ENCODE measurements at places on chromosomes 16 and 17. TPM values are rescaled to one million over a fixed set of nuclear protein-coding genes. Genes with fewer than 3 reads are reported as not detected.

DNA sequence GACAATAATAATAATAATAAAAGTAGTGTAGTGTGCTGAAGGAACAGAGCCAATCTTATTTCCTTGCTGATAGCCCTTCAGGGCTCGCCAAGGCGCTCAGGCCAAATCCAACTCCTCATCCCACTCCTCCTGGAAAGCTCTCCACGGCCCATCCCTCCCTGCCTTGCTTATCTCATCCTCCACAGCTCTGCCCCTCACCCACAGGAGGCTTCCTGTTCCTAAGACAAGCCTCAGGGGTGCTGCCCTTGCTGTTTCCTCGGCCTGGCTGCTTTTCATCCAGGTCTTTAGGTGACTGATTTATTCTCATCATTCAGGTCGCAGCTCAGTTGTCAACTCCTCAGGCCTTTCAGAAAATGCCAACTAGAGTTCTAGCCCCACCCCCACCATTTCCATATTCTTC lies 11.2 kb downstream of the GTF3C1 start:
- no peak overlapping the region for H3K27ac ChIP-seq
- peak; percentile 24 for DNase-seq
- peaks cover 67% of the 10 kb centered on the region for H3K36me3 ChIP-seq
- H3K27me3 ChIP-seq = no peaks in the 10 kb centered on the region
- H3K4me1 ChIP-seq = peaks cover 6% of the 10 kb centered on the region

GRCh38 chr16:50967827-50968612 lies 183.1 kb downstream of the SALL1 start:
- H3K36me3 ChIP-seq = no peaks in the 10 kb centered on the region
- no peak overlapping the region for H3K27ac ChIP-seq
- no peaks in the 10 kb centered on the region for H3K27me3 ChIP-seq
- DNase-seq = no peak
- no peak overlapping the region for H3K4me3 ChIP-seq

GRCh38 chr16:48632137-48632774 lies 22.3 kb upstream of the N4BP1 start:
- no peaks in the 10 kb centered on the region for H3K4me1 ChIP-seq
- no peak overlapping the region for H3K4me3 ChIP-seq
- H3K36me3 ChIP-seq = no peaks in the 10 kb centered on the region

GRCh38 chr17:10115536-10115932 lies 82.9 kb downstream of the GAS7 start:
- no peaks in the 10 kb centered on the region for H3K27me3 ChIP-seq
- H3K36me3 ChIP-seq = no peaks in the 10 kb centered on the region
- H3K4me1 ChIP-seq = no peaks in the 10 kb centered on the region
- H3K27ac ChIP-seq = peak overlapping the region; percentile 58

- H3K27ac ChIP-seq = no peak overlapping the region
- DNase-seq = peak; percentile 31
- no peaks in the 10 kb centered on the region for H3K4me1 ChIP-seq
- no peaks in the 10 kb centered on the region for H3K27me3 ChIP-seq
- H3K4me3 ChIP-seq = no peak overlapping the region
Observed at GRCh38 chr16:46673320-46674013, 15.5 kb downstream of the VPS35 start.

DNA sequence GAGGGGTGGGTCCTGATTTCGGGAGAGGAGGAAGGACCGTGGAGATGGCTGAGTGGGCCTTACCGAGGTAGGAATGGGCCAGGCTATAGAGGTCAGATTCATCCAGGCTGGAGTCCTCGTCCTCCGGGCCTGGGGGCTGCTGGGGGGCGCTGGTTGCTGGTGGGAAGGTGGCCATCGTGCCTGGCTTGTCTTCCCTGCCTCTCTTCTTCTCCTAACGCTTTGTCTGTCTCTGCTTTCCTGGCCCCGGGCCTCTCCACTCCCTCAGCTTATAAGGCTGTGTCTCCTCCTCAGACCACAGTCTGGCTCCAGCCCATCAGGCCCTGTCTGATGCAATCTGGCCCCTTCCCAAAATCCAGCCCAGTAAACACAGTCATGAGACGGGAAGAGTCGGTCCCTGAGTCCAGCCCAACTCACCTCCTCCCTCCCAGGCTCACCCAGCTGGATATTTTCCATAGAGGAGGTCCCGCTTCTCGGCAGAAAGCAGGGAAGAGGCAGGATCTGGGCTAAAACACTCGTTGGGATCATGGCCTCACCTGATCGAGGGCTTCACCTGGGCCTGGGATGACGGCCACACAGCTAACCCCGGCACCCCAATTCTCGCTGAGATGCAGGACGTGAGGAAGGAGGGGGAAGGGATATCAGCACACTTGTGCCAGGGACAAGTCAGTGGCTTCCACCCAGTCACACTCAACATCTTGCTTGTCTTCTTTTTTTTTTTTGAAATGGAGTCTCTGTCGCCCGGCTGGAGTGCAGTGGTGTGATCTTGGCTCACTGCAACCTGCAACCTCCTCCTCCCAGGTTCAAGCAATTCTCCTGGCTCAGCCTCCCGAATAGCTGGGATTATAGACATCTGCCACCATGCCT lies at the start of gene NUPR1:
Gene NUPR1, minus strand, starts transcription at position 242 of the 864 bp plus-strand sequence. Its CDS starts 67 bp downstream, at position 175.
- DNase-seq = peak; percentile 93
- H3K36me3 ChIP-seq = no peaks in the 10 kb centered on the region
- H3K4me1 ChIP-seq = peaks cover 4% of the 10 kb centered on the region
- H3K27me3 ChIP-seq = no peaks in the 10 kb centered on the region

Gene ZPBP2
- not detected for total RNA-seq

Gene TLCD2
- 13.3 TPM for total RNA-seq

Gene PHOSPHO1
- 10.2 TPM for total RNA-seq

Gene CTF1
- total RNA-seq = 9.8 TPM

Gene ASPA
- total RNA-seq = 2.5 TPM
